ENCODE measurements at places on chromosomes 11 and 22. TPM values are rescaled to one million over a fixed set of nuclear protein-coding genes. Genes with fewer than 3 reads are reported as not detected.

Gene RASD2
- polyA plus RNA-seq: 1.5 TPM

Gene ADAMTS15
- polyA plus RNA-seq: 54.9 TPM

Gene TCN2
- polyA plus RNA-seq: 62.2 TPM

Gene KCNQ1OT1
- 0.46 TPM for polyA plus RNA-seq

Gene OR51B5
- polyA plus RNA-seq: 0.92 TPM

Gene GP1BB
- polyA plus RNA-seq: 5.0 TPM

Gene CHRM1
- not detected for polyA plus RNA-seq

Gene RAG1
- polyA plus RNA-seq: 3.4 TPM

Gene FAM83F
- 2.0 TPM for polyA plus RNA-seq

Gene OR10A2
- polyA plus RNA-seq: not detected

Gene SLCO2B1
- polyA plus RNA-seq: 11.7 TPM

Gene SLC29A2
- polyA plus RNA-seq: 33.0 TPM

Gene FBLN1
- polyA plus RNA-seq: 103 TPM

- no peak for DNase-seq
Measured at GRCh38 chr11:91653079-91653754, 571.4 kb upstream of the FAT3 start.

DNA sequence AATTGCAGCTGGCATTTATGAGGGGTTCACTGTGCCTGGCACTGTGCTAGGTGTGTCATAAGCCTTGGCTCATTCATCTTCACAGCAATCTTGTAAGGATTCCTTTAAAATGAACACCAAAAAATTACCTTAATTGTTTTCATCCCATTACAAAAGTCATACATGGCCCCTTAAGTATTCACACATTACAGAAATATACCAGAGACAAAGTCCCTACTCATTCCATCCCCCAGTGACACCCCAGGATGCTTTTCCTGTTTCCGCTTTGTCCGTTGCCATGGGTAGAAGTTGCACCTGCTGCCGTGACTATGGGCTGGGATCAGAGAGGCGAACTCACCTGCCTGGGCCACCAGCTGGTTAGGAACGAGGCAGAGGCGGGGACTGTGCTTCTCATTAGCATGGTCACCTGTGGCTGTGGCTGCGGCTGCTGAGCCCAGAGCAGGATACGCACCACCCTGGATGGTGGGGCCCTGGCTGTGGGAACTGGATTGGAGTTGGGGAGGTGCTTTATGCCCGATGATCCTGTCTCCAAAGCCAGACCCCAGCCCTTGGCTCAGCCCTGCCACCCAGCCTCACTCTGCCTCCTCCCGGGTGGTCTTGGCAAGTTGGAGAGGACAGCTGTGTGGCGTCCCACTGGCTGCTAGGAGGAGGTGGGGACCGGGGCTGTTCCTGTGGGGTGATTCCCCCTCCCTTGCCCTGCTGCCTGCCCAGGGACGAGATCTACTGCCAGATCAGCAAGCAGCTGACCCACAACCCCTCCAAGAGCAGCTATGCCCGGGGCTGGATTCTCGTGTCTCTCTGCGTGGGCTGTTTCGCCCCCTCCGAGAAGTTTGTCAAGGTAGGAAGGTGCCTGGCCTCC, 60.8 kb downstream of the MYO7A start:
- DNase-seq: no peak

DNA sequence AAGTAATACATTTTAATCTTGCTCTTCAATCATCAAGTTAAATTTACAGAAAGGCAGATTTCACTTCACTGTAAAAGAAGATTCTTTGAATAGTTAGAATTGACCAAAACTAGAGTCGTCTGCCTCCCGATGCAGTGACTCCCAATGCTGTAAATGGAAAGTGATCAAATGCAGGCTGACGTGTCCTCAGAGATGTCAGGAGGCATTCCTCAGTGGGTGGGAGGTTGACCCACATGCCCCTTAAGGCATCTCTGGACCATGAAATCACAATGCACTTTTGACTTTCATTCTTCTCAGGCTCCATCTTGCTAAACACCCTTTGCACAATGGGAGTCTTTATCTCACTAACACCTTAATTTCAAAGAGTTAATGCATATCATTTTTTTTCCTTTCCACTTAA, 19.0 kb upstream of the CECR2 start:
- DNase-seq: no peak

- no peak for DNase-seq
Measured at GRCh38 chr11:114202011-114202609, 94.1 kb upstream of the NNMT start.

DNA sequence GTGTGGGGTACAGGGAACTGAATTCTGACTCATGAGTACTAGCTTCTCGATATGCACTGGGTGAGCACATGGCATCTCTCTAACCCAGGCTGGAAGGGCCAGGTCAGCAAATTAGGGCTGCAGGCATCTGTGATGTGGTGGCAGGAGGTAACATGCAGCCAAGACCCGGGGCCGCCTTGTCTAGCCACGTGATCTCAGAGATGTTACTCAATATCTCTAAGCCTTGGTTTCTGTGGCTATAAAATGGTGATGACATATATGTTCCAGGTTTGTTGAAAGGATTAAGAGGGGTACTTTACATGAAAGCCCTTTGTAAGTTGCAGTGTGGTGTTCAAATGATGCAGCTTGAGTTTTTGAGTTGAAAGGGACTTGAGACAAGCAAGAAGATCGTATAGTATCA, 3.2 kb downstream of the ST14 start:
- no peak for DNase-seq

- DNase-seq: no peak
Measured at GRCh38 chr11:117980720-117981119, 5.5 kb upstream of the IL10RA start.

DNA sequence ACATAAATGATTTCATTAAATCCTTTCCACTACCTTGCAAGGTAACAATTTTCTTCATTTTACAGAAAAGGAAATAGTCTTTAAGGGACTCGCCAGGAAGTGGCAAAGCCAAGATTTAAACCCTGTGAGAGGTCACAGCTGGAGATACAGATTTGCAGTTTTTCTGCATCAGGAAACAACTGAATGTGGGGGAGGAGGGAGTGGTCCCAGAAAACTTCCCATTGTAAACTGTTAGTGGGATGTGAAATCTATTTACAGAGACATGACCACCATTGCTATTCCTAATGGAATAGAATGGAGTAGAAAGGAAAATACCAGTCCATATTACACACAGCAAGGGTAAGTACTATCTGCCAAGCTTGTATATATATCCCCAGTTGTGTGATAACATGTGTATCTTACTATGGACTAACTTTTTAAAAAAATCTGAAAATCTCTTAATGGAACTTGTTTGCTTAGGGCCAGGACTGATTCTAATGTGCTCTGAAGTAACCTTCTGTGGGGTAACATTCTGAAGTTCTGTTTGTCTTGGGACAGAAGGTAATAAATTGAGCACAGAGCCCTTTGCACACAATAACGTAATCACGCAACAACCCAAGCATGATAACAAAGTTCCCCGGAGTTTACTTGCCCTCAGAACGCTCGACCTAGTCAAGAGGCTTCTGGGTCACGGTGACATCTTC, 10.9 kb upstream of the TSKU start:
- DNase-seq: no peak

DNA sequence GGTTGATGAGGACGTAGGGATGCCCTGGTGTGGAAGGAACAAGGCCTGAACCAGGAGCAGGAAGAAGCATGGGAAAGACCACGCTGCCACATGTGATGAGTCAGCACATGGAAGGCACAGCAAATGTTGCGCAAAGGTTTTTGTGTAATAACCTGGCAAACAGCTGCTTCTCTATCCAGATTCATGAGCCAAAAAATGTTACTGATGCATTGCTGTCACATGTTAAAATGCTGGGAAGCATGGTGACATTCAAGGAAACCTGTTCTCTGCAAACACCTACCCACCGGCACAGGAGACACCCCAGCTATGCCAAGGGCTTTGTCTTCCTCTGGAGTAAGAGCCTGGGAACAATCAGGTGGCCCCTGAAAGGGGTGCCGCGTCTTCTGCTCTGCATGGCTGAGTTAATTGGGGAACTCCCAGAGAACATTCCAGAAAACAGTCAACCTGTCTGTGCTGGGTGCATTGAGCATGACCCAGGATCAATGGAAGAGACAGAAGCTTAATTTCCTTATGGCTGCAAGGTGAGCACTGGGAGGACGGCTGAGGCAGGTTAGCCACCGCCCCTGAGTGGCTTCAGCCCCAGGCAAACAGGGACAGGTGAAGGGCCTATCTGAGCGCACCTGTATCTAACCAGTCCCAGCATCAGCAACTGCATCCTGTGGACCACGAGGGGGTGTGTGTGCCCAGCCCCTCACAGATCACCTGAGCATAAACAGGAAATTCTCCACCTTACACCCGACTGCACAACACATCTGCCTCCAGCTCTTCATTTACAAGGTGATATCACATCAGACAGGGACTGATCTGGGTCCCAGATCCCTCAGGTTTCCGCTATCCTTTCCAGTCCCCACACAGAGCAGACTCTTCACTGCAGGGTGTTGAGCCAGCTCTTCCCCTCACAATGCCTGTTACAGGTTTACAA, 108.4 kb downstream of the GGTLC2 start:
- no peak for DNase-seq

- DNase-seq: no peak
Measured at GRCh38 chr11:121429556-121429955, 22.6 kb upstream of the SORL1 start.

- DNase-seq: no peak
Measured at GRCh38 chr11:35483131-35483820, 42.1 kb downstream of the PAMR1 start.

- DNase-seq: no peak
Measured at GRCh38 chr11:92477686-92478085, 253.1 kb downstream of the FAT3 start.

DNA sequence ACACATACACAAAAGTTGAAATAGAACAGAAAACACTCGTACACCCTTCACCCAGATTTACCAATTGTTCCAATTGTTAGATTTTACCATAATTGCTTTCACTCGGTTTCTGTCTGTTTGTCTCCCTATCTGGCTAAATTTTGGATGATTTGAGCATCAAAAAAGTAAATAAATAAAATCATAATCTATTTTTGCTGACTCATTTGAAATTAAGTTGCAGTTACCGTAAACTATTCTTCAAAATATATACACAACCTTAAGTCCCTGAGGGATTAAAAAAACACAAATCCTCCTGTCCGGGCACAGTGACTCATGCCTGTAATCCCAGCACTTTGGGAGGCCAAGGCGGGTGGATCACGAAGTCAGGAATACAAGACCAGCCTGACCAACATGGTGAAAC, 81.3 kb upstream of the SYT9 start:
- no peak for DNase-seq

DNA sequence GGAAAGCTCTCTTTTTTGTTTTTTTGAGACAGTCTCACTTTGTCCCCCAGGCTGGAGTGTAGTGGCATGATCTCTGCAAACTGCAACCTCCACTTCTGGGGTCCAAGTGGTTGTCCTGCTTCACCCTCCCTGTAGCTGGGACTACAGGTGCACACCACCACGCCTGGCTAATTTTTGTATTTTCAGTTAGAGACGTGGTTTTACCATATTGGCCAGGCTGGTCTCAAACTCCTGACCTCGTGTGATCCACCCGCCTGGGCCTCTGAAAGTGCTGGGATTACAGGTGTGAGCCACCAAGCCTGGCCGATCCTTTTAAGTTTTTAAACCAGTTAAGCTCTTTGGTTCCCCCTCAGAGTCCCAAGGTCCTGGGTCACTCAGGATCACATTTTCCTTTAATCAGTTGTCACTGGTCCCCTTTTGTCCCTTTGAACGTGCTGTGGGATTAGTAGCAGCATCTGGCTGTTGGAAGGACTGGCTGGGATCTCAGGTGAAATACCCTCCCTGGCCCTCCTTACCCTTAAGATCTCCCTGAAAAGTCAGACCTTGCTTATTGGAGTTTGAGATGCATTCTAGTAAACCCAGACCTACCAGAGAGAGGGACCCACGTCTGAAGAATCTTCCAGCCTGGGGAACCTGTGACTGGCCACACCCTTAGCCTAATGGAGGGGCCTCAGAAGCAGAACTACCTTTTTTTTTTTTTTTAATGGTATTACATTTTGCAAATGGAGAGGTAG, 8.1 kb downstream of the MALAT1 start:
- peak; percentile 66 for DNase-seq

DNA sequence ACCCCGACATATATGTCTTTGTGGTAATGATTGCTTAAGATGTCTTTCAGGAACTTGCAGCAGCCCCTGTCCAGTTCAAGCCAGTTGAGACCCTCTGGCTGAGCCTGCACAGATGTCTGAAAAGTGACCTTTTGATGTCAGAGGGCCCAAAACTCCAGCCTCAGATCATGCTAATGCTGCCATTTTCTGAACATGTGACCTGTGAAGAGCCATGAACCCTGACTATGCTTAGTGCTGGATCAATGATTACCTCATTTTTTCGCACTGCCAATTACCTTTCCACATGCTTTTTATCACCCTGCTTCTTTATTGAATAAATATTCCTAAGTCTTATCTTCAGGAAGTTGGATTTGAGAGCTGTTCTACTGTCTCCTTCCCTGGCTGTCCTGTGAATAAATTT, 6.9 kb upstream of the CYP2R1 start:
- DNase-seq: no peak

- peak; percentile 21 for DNase-seq
Measured at GRCh38 chr11:104968355-104968855, at the start of gene CASP4. CASP4 (minus strand) TSS chr11:104968574; CDS start chr11:104968525, 49 bp downstream.

DNA sequence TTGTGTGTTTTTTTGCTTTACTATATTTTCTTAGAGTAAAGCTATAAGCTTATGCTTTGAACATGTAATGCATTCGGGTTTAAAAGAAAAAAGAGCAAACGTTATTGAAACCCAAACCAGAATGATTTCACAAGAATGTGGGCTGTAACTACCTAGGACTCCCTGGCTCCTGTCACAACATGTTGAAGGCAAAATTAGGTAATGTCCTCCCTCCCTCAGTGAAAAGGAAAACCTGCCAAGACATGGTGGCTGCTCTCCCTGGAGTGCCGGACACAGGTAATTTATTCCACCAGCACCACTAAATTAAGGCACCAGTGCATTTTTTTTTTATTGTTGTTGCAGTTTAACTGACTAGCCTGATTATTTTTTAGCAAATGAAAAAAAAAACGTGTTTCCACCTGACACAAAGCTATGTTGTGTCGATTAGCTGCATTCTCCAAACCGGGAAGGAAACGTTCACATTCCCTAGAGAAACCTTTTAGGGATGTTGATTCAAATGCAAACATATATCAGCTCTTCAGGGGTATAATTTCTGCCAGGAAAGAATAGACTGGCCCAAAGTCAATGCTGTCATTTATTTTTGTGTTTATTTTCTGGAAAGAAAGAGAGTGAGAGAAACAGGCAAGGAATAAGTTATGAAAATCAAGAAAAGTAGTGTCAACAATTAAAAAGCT, 134.6 kb downstream of the CCDC34 start:
- DNase-seq: no peak

DNA sequence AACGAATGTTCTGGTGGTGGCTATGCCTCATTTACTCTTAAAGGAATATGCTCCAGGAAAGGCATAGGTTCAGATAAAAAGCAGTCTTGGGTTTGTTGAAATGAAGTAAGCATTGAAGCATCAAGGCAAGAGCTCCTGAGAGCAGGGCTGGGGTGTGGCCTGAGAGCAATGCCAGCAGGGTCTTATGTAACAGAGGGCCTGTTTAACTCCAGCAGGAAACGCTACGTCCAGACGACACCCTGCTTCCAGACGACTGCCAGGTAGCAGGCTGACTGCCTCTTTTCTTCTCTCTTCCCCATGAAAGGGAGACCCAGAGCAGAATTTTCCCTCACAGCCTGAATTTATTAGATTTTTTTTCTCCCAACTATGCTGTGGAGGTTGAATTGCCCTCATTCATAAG, 127.2 kb upstream of the SLC5A12 start:
- no peak for DNase-seq

- no peak for DNase-seq
Measured at GRCh38 chr11:94150704-94151685, 22.4 kb downstream of the PANX1 start.

All from left renal cortex interstitium (tissue), 4 donors.